Stimulated activated CD4-positive, alpha-beta T cell treated with anti-CD3 and anti-CD28 coated beads, Interleukin-1b, Interleukin-23, amount 100 ng/mL, for 1 hour (primary cell): ENCODE measurements at places on chromosomes 2 and 18.

DNA sequence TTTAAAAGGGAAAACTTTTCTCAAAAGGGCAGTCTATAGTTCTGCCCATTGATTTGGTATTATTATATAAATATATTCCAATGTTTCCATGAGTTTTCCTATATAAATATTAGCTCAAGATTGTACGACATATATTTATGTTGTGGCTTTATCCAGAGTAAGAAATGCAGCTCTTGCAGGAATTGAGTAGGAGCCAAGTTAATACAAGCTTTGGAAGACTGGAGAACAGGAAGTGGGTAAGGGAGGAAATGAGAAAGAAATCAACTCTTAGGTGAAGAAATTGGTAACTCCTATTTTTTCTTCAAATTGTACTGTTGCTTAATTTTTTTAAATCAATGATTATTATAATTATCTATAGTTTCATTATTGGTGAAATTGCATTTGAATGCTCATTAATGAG, 105.4 kb upstream of the FAM117B start:
- DNase-seq = no peak

DNA sequence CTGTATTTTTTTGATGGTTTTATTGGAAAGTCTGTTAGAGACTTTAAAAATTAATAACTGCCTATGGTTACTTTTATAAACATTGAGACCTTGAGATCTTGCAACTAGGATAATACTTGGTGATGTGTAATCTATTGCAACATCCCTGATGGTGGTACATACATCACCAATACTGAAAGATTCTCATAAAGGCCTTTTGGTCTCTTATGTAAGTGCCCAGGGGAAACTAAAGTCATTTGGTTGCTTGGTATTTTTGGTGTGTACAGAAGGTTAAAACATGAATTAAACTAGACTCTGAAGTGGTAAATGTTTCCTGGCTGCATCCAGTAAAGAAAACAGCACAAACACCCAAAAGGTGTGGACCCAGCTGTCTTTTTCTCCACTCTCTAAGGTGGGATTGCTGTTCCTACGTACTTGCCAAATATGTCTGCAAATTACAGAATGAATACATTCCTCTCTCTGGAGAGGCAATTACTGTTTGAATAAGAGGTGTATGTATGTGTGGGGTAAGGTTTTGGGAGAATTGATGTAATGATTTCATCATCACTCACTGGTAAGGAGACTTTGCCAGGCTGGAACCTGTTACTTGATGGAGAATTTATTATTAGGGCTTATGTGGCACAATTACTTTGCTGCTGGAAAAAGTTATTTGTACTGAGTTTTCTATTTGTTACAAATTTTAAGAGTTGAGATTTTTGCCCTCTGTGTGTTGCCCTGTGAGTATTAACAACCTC, 3.6 kb downstream of the B3GNT2 start:
- DNase-seq = no peak

- DNase-seq = no peak
Measured at GRCh38 chr2:27448381-27448780, 6.2 kb downstream of the KRTCAP3 start.

DNA sequence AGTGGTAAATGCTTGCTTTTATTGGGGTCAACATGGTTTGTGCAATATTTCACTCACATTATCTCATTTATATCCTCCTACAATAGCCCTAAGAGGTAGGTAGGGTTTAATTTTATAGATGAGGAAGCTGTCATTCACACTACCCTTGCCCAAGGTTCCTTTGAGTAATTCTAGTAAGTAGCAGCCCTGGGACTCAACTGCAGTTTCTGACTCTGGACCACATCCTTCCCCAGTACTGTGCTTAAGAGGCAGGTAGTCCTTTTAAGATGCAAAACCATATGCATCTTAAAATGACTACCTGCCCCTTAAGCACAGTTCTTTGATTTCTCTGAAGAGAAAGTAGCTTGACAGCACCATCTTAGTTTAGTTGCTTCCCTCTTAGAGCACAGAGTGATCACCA, 15.7 kb upstream of the NT5C1B start:
- DNase-seq = no peak

DNA sequence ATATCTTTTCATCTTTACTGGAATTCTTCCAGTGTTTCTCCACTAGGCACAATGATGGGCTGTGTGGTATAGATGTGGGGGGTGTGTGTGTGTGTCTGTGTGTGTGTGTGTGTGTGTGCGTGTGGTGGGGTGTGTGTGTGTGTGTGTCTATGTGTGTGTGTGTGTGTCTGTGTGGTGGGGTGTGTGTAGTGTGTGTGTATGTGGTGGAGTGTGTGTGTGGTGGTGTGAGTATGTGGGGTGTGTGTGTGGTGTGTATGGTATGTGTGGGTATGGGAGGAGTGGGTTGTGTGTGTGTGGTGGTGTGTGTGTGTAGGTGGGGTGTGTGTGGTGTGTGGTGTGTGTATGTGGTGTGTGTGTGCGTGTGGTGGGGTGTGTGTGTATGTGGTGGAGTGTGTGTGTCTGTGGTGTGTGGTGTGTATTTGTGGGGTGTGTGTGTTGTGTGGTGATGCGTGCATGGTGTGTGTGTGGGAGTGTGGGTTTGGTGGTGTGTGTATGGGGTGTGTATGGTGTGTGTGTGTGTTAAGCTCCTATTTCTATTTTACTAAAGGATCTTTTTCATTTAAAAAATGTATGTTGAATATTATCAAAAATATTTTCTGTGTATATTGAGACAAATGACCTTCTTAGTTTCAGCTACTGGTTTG, 84.2 kb downstream of the IRS1 start:
- DNase-seq = no peak

GRCh38 chr2:34379586-34379985, 780.5 kb upstream of the FAM98A start:
- DNase-seq = no peak

- DNase-seq = no peak
Measured at GRCh38 chr18:70377857-70378701, 89.2 kb downstream of the SOCS6 start.

DNA sequence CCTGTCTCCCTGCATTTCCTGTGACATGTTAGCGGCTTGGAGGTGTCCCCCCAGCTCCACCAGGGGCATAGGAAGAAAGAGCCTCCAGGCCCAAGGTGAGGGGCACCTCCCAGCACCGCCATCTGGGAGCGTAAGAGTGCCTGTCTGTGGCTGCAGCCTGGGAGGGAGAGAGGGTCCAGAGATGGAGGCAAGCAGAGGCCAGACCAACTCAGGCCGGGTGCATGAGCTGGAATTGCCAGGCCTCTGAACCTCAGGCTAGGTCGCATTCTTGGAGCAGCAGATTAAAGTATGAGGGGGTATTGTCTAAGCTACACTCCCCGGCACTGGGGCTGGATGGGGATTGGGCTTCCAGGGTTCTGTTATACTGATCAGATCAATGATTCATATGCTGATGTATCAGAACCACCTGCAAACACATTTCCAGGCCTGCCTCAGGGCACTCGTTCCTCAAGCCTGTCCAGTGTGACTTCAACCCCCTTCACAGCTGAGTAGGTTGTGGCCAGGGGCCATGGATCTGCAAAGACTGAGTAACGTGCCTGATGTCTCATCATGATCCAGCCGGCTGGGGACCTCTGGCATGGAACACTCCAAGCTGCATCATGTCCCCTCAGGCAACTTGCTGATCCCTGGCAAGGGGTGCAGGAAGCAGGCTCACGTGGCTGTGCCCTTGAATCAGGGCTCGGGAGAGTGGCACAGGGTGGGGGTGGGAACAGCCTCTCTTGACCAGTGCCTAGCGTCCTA, 73.2 kb downstream of the HS1BP3 start:
- no peak for DNase-seq

DNA sequence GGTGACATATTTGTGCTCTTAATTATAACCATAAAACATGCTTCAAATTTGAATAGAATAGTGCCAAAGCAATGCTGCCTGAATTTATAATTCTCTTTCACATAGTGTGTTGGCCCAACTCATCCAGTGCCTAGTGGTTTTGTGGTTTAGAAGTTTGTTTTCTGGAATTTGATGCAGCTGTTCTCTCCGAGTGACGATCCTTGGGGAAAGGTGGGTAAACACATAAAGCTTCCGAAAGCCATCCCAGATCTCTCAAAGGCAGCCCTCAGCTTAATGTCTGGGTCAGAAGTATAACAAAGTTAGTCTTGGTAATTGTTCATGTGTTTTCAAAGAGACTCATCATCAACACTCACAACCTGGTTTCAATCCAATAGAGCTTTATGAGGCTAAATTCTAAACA, 235.6 kb upstream of the CDH2 start:
- DNase-seq = no peak

GRCh38 chr2:239930378-239930777, 94.8 kb downstream of the NDUFA10 start:
- no peak for DNase-seq

DNA sequence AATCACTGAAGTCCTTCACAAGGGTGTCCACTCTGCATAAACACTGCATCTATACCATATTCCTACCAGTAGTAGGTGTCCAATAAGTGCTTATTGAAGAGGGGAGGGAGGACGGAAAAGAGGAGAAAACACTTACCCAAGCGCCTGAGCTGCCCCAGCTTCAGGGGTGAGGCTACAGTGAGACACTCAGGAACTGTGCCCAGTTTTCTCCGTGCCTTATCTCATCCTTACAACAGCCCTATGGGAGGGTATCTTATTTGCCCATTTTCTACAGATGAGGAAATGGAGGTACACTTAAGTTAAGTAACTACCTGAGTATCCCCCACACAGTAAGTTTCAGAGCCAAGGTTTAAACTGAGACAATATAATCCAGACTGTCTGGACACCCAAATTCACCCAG, 41.5 kb downstream of the RNF152 start:
- DNase-seq = no peak
